ENCODE measurements at places on chromosomes 7 and 10.

DNA sequence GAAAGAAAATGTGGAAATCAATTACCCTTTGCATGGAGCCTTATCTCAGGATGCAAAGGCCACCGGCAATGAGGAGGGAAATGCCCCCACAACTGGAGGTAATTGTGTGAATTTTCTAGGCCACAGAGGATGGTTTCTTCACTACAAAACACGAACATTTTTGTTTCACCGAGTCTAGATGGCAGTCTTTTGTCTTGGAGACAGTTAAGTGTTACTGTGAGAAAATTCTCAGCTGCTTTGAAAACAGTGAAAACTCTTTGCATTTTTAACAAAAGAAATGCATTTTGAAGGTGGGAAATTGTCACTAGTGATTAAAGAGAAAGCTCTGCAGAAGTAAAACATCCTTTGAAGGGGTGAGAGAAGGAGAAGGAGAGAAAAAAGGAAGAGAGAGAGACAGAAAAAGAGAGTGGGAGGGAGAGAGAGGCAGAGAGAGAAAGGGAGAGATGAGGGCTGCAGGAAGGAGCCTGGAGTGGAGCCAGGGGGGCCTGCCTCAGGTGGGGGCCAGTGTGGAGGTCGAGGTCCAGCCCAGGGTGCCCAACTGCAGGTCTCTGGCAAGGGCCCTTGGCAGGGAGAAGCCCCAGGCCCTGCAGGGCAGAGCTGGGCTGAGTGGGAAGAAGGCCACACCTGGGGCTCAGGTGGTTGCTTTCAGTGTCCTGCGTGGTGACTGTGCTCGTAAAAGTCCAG, 261.4 kb downstream of the ADARB2 start:
- DNase-seq: no peak

DNA sequence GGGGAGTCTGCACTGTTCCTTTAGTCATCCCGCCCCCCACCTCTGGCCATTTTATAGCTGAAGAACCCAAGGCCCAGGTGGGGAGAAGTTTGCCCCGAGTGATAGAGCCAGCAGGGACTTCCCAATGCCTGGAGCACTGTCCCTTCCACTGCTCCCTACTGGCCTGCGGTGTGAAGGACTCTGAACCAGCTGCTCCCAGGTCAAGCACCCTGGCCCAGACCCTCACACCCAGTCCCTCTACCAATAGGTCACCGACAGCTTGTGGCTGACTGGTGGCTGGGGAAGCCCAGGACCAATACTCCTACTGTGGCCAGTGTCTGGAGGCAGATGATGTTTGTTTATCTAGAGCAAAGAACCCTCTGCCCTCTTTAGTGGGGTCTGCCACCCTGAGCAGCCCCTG, 167.9 kb downstream of the LCOR start:
- DNase-seq: no peak

DNA sequence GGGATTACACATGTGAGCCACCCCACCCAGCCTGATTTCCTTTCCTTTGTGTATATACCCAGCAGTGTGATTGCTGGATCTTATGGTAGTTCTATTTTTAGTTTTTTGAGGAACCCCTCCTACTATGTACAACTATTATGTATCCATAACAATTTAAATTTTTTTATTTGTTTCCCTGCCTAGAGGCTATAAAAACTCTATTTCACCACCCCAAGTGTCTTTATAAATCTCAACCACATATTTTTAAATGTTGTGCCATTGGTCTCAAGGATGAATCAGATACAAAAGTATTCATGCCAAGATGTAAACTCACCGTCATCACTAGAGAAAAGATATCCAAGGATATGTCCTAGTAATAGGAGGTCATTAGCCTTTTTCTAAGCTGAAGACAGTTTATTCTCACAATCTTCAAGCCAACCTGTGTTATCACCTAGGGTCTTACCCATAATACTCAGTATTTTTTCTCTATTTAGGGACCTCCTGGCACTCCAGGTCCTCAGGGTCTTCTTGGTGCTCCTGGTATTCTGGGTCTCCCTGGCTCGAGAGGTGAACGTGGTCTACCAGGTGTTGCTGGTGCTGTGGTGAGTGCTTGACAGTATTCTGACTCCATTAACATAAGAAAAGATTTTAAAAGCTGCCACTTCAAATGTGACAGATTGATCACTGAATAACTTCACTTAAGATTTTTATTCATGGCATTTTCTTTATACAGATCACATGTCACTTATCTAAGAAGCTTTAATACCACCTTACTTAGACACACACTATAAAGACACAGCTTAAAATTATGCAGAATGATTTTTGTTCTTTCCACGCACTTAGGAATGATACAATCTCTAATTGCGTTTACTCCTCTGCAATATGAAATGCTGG, 29.4 kb downstream of the COL1A2 start:
- DNase-seq: no peak

DNA sequence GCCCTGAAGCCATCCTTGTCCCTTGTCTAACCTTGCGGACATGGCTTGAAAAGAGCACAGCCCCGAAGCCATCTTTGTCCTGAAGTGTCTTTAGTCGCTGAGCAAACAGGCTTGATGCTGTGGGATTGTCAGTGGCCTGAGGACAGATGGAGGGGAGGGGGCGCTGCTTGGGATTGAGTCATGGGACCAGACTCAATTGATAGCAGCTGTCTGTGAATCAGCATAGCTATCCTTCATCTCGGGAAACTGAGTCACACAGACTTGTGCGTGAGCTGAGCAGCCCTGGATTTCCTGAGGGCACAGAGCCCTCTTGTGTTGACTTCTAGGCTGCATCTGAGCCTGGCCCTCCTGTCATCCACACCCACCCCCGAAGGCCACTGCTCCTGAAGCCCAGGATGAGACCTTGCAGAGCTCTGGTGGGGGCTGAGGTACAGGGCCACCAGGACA, 14.4 kb downstream of the MYO1G start:
- DNase-seq: no peak

DNA sequence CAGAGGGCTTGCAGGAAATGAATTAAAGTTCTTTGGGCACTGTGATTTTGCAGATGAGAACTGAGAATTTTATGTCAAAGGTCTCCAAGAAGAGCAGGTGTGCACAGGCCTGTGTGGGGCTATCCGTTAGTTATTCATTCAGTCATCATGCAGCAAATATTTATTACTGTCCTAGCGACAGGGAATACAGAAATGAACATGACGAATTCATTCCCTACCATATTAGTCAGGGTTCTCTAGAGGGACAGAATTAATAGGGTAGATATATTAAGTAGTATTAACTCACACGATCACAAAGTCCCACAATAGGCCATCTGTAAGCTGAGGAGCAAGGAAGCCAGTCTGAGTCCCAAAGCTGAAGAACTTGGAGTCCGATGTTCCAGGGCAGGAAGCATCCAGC, 2.9 kb upstream of the MMP21 start:
- DNase-seq: no peak

GRCh38 chr10:89591796-89592271, 53.2 kb downstream of the PANK1 start:
- DNase-seq: no peak

Measured in CD4-positive, CD25-positive, alpha-beta regulatory T cell (primary cell).